ENCODE measurements at places on chromosomes 2 and 18.

DNA sequence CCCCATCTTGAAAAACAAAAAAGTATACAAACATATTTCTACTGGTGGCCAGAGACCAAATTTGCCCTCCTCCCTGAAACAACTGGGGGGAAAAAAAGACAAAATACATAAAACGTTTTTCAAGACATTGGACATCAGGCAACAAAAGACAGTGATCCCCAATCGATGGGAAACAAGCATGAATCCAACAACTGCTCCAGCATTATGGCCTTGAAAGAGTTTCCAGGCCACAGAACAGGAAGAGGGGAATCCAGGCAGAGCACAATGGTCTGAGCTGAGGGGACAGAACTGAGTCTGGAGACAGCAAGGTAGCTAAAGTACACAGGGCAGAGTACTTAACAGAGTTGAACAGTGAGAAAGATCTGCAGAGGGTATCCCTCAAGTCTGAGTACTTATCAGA, 4.4 kb downstream of the CCDC88A start:
- DNase-seq, result no peak

GRCh38 chr2:62038975-62039771, 133.7 kb downstream of the COMMD1 start:
- DNase-seq, result no peak

DNA sequence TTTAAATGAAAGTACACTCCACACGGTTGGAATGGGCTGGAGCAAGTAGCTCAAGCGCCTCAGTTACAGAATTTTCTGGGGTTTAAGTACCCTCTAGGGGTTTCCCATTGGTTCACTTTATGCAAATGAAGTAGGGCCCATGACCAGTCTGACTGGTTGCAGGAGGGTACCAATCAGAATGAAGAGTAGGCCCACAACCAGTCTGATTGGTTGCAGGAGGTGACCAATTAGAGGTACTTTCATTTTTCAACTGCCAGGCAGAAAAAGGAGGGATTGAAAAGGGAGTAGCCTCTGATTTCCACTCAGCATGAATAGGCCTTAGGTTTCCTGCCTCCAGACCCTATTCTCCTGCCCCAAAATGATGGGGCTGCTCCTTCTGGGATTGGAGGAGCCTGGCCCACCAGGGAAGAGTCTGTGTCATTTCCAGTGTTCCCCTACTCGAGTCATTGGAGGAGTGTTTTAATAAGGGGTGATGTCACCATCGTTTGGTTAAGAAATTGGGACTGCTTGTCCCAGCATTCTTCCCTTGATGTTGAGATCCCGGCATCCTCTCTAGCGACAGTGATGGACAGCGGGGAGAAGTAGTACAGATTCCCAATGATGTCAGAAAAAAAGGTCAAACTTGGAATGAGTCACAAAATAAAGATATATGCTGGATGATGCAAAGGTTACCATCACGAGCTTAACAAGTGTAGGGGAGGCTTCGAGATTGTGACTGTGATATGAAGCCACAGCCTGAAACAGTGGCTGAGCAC, 210.4 kb downstream of the SH3BP4 start:
- no peak for DNase-seq

GRCh38 chr2:205692104-205692503, 9.8 kb downstream of the NRP2 start:
- DNase-seq, result no peak

- DNase-seq, result no peak
Measured at GRCh38 chr2:163665051-163665450, 70.8 kb downstream of the FIGN start.

DNA sequence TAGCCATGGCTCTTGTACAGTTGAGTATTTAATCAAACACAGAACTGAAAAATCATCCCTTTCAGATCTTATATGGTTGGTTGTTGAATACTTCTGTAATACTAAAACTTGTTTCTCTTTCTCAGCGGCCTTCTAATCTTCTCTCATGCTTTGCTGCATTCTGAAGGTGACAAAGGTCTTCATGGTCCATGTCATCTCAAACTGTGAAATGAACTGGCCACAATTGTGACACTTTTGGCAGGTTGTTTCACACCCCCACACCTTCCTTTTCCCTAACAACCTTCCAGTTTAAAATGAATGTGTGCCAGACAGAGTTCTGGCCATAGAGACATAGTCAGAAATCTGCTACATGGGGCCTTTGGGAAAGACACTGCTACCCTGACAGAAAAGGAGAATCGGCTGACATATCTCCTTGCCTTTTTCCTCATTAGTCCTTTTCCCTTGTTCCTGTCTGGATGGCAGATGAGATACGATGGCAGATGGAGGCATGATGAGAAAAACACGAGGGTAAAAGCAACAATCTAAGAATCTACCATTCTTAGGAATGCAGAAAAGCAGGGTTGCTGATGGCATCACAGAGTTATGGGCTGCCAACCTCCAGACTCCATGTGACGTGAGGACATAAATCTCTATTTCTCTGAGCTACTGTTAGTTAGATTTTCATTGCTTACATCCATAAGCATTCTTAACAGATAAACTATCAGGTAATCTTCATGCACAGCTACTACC, 106.5 kb downstream of the PIGN start:
- DNase-seq, result no peak

- DNase-seq, result no peak
Measured at GRCh38 chr18:69683176-69683575, 264.5 kb downstream of the CD226 start.

DNA sequence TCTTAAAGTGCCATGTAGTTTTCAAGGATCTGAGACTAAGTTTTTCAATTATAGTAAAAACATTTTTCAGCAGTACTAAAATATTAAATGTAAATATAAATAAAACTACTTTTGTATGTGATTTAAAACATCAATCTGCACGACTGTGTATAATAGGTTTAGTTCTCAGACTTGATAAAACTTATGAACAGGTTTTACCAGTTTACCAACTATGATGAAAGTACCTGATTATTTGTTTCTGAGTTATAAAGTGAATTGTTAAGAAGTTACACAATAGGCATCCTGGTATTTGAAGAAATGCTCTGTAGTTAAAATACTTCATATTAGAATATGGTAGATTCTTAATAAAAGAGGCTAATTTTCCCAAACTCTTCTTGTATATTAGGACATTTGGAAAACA, 14.8 kb downstream of the RELCH start:
- DNase-seq, result no peak

DNA sequence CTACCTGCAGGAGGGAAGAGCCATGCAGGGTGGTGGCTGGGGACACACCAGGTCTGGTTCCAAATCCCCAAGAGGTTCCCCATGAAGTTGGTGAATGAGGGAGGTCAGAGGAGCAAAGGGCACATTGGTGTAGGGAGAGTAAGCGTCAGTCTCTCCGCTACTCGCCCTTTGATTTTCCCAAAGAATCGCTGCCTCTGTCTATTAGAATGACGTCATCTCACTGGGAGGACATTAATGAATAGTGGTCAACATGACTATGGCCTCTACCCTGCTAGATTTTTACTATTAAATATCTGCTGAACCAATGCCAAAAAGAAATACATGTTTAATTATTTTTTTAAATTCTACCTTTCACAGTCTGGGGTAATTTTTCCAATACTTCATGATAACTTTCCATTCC, 109.6 kb upstream of the SNTG2 start:
- DNase-seq, result no peak

DNA sequence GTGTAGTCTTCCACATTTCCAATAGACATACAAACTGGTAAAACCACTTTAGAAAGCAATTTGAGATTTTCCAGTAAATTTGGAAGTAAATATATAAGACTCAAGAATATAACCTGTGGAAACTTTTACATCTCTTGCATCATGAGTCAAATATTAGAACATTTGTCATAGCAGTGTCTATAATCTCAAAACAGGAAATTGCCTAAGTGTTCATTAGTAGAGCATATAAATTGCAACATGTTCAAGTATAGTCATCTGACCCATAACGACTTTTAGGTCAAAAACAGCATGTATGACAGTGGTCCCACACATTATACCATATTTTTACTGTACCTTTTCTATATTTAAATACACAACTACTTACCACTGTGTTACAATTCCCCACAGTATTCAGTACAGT, 555.9 kb upstream of the VRK2 start:
- DNase-seq, result no peak

DNA sequence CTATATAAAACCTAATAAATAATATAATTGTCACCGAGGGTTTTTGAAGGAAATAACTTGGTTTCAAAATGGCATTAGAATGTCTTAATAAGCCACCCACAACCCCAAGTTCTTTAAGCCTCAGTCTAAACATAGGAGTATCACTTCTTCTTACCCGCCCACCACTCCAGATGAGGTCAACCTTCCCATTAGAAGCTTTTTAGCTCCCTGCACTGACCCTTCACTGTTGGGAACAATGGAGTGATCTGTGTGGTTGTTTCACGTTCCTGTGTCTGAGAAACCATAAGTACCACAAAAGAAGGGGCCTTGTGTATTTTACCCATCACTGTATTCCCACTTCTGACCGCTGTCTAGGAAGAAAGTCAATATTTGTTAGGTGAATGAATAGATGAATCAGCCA, 326.3 kb upstream of the ZNF521 start:
- no peak for DNase-seq

DNA sequence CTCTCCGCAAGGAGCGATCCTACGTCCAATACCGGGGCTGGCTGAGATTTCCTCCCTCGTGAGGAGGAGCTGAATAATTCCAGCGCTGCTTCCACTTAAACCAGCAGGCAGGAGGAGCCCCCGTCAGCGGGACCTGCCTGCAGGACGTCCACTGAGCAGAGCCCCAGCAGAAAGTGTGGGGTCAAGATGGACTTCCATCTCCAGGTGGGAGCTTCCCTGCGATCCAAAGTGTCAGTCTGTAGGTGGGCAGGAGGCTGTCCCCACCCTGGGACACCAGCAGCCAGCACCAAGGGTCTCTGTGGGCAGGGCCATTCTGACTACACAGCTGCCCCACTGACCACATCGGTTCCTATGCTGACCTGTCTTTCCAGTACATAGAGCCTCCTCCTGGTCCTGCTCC, 462 bp upstream of the OTOS start:
- DNase-seq, result peak; percentile 36

DNA sequence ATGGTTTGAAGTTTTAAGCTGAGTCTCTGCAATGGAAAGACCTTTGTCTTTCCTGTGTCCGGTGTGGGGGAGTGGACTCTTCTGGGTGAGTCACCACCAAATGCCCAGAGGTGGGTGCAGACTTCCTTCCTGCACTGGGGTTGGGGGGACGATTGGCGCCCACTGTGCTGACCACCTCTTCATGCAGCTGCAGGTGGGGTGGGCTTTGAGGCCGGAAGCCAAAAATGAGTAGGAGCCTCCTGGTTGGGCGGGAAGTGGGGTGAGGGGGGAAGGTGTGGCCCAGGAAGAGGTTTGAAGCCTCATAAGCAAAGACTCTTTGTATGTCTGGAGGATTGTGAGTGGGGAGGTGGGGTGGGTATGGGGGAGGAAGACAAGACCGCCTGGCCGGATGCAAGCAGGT, 27.6 kb downstream of the PAX8 start:
- no peak for DNase-seq

DNA sequence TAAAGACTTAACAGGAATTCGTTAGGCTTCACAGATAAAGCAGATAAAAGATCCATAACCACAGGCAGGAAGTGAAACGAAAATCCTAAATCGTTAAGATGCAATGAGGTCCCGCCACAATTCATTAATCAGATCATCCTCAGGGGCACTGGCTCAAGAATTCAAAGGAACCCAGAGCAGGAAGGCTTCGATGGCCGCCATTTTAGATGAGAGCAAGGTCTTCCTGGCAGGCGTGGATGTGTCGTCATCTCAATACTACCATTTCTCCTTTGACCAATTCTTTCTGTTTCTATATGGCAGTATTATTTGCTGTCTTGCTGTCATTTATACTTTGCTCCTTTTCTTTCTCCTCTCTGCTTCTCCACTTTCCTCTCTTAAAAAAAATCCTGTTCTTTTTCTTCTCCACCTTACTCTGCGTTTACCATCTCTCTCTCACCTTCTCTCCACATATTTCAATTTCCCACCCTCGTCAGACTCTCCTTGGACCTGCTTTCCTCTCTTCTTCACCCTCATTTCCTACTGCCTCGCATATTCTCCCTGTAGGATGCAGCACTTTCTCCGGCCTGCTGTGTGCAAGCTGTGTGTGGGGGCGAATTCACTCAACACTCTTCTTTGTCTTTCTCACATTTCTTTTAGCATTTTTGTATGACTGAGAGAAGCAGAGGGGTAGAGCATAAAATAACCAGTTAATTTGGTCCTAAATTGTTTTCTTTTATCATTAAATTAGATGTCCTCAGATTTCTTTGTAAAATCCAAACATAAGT, 35.1 kb upstream of the LHCGR start:
- DNase-seq, result no peak

DNA sequence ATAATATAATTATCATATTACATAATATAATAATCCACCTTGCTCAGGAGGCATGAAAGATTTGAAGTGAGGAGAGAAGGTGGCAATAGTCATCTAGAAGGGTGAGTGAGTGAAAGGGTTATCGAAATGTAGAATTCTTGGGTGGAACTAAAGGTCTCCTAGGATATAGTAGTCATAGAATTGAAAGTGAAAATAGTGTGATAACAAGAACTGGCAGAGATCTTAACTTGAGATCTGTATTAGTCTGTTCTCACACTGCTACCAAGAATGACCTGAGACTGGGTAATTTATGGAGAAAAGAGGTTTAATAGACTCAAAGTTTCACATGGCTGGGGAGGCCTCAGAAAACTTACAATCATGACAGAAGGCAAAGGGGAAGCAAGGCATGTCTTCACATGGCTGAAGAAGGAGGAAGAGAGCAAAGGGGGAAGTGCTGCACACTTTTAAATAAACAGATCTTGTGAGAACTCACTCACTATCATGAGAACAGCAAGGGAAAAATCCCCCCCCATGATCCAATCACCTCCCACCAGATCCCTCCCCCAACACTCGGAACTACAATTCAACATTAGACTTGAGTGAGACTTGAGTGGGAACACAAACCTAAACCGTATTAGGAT, 351.5 kb downstream of the NR4A2 start:
- DNase-seq, result no peak

DNA sequence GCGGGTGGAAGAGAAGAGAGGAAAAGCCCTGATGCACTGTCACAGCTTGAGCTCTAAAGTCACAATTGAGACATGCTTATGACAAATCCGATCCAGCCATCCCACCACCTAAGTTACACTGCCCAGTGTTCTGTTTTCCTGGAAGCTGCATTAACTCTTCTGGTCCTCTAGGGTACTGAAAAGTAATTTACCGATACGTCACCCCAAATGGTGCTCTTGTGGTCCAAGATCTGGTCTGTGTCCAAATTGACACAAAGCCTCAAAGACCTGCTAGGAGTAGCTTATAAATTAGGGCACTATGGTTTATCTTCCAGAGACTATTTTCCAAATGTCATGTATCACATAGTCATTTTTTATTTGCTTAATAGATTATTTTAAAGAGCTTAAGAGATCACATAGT, 186.7 kb upstream of the ETAA1 start:
- no peak for DNase-seq

DNA sequence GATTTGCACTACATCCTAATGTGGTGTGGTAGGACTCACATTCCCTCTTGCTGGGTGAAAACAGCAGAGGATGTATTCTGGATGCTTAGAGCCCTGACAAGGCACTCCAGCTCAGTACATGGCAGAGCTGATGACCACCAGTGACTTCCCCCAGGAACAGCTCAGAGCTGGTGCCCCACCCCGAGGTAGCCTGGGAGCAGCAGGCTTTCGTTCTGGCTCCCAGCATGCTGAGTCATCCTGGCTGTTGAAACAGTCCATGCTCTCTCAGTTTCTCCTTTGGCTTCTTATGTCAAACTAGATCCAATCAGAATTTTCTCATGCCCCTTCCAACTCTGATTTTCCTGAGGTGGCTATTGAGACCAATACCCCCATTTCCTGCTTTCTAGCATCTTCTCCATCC, 438.2 kb downstream of the NBAS start:
- DNase-seq, result no peak

All from cardiac septum (tissue), 1 donor.